ENCODE measurements at places on chromosomes 5 and 9.
A peak's percentile ranks its signal among the peaks of the same experiment; 100 is the strongest.

GRCh38 chr5:54608423-54609085 lies 91.0 kb downstream of the SNX18 start:
- no peak for DNase-seq

DNA sequence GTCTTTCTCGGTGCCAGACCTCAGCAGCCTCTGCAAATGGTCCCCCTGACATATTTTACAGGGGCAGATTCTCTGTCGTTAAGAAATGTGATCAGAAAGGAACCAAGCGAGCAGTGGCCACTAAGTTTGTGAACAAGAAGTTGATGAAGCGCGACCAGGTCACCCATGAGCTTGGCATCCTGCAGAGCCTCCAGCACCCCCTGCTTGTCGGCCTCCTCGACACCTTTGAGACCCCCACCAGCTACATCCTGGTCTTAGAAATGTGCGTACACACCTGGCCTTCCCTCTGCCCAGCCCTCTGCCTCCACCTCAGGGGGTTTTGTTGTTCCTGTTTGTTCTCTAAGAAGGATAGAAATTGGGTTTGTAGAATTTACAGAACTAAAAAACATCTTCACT lies 77.3 kb upstream of the OTULINL start:
- no peak for DNase-seq

GRCh38 chr5:79746642-79747569 lies 57.3 kb downstream of the CMYA5 start:
- DNase-seq: no peak

GRCh38 chr5:170407062-170407461 lies 17.9 kb upstream of the KCNMB1 start:
- no peak for DNase-seq

DNA sequence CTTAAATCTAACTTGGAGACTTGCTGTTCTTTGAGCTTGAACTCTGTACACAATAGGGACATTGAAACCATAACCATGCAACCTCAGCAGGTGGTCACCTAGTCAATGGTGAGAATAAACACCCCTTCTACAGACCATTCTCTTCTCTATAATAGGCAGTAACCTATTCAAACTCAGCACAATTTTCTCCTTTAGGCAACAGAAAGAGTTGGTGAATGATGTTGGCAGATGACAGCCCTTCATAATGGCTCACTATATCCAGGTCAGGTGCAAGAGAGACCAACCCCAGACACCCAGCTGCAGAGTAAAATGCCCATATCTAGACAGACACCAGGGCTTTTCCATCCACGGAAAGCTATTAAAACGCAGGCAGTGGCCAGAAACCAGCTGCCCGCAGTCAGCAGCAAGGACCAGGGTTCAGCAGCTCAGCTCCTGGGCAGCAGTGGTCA lies 106.7 kb downstream of the SERINC5 start:
- no peak for DNase-seq

DNA sequence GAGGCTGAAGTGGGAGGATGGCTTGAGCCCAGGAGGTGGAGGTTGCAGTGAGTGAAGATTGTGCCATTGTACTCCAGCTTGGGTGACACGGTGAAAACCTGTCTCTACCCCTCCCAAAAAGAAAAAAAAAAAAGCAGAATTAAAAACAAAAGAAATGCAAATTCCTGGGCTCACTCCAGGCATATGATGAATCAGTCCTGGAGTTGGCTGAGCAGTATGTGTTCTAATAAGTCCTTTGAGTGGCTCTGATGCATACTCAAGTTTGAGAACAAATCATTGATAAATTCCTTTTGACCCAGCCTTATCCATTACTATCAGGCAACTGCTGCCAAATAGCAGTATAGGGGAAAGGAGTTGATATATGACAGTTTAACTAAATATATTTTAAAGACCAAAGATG lies 28.3 kb downstream of the UHRF2 start:
- DNase-seq: no peak

- no peak for DNase-seq
Measured at GRCh38 chr5:78506261-78507024, 142.1 kb downstream of the LHFPL2 start.

GRCh38 chr5:116358015-116358523 lies 216.6 kb downstream of the SEMA6A start:
- no peak for DNase-seq

- DNase-seq: no peak
Measured at GRCh38 chr9:17116400-17116837, 18.4 kb upstream of the CNTLN start.

DNA sequence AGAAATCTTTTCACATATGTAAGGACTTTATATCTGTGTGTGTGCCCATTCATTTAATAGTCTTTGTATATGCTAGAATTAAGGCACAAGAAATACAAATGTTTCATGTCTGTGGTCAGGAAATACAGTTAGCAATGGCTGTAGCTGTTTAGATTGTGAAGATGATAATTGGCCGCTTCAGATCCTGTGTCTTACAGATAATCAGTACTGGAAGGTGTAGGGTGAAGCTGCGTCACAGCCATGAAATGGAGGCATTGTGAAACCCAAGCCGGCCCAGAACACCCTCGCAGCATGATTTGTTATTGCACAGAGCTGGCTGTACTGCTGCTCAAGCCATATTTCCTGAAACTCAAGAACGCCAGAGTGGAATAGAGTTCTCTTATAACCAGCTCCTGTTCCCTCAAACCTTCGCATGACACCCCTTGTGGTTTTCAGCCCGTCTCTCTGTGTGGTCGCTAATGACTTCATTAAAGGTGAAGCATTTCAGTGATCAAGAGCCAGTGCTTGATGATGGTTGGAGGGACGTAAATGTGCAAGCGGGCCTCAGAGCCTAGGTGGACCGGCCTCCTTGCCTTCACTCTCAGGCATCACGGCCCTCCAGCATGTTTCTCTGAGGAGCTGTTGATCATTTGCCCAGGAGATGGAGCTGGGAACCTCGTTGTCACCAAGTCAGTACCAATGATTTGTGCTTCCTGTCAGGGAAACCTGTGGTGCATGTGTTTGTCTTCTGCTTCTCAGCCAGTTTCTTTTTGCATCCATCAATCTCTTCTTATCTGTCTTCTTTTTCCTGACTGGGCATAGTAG lies 80.1 kb downstream of the F2RL2 start:
- peak; percentile 9 for DNase-seq

GRCh38 chr5:87252283-87252605 lies 15.4 kb upstream of the RASA1 start:
- no peak for DNase-seq

- no peak for DNase-seq
Measured at GRCh38 chr9:70616228-70616990, 202.0 kb upstream of the KLF9 start.

DNA sequence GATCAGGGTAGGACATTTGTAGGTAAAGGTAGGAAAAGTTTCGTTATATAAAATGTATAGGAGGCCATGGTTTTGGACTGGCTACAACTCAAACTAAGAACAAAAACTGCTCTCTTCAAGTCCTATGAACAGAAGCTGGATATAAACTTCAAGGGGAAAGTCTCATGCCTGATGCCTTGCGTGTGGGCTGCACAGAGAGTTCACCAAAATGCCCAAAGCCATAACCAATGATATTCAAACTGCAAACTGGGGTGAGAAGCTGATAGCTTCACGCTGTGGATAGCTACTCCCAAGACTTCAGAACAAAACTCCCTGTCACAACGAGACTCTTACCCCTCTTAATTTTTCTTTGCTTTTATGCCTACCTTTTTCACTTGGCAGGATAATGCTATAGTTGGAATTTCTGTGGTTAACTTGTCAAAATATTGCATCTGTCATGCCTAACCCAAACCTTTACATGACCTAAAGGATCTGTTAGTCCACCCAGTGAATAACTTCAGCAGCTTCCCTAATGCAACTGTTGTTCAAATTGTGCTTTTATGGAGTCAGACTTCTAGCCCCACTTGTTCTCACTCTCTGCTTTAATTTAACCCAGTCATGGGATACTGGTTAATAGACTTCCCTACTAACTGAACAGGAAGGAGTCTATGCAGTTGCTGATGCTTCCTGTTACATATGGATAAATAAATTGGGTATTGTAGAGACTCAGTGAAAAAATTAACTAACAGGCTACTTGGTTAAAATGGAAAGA lies 71.9 kb downstream of the SFXN1 start:
- DNase-seq: no peak

All from stimulated activated CD4-positive, alpha-beta T cell treated with anti-CD3 and anti-CD28 coated beads, Interleukin-1b, Interleukin-23, amount 100 ng/mL, for 1 hour (primary cell).